ENCODE measurements at places on chromosomes 16 and 17.
A peak's percentile ranks its signal among the peaks of the same experiment; 100 is the strongest.

GRCh38 chr17:59402760-59403159 lies 71.3 kb downstream of the YPEL2 start:
- no peak for DNase-seq

DNA sequence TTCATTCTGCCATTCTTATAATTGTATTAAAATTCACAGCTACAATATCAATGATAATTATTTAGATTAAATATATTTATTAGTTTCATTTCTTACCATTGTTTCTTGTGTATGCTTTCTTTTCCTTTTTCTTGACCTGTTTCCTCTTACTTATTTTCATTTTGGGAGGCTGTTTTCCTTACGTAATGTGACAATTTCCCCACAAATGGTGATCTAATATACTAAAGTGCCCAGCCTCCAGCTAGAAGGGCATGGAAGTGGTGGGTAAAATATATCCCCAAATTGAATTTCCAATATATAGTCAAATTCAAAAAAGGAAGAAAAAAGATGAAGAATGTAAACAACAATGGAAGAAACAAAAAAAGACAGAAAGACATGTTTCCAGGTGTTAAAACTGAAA lies 1.5 kb upstream of the ABCA6 start:
- DNase-seq, result no peak

DNA sequence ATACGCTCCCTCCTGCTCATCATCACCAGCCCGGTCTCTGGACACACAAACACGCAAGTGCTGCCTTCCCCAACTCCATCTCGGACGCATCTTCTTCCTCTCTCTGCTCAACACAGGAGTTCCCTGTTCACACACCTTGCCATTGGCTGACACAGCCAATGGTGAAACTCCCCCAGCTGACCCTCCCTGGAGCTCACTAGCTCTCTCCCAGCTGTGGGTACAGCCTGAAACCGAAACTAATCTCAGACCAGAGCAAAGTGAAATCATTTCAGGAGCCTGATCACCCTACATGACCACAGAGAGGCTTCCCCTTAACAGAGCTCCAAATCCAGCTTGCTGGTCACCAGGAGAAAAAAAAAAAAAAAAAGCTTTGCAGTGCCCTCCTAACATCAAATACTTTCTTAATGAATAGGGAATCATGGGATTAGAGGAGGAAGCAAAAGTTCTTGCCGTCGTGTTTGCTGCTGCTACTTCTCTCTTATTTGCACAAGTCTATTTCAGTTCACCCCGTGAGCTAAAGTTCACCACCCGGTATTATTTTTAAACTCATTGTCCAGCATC lies 8.3 kb downstream of the CUEDC1 start:
- DNase-seq, result peak; percentile 64

- DNase-seq, result no peak
These were observed 15.9 kb downstream of the B9D1 start for GRCh38 chr17:19346351-19347255.

- DNase-seq, result no peak
These were observed 85.3 kb downstream of the RAB11FIP4 start for GRCh38 chr17:31476525-31477416.

DNA sequence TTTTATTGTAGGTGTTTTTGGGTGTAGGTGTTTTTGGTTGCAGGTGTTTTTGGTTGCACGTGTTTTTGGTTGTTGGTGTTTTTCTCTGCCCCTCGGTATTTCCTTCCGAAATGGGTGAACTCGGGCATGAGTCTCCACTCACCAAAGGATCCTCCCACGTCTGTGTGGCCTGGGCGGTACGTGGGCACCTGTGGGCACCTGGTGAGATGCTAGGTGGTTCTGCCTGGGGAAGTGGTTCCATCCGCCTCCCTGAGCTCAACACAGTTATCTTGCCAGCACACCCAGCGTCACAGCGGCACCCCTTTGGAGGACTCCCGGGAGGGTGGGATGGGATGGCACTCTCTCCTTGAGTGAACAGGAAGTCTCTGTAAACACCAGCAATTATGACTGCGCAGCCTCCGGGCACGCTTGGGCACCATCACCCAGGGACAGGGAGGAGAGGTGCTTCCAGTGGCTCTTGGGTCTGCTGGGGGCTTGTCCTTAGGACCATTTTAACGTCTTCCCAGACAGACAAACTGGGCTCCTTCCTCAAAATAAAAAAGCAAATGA lies 29.8 kb downstream of the COX4I1 start:
- DNase-seq, result no peak

DNA sequence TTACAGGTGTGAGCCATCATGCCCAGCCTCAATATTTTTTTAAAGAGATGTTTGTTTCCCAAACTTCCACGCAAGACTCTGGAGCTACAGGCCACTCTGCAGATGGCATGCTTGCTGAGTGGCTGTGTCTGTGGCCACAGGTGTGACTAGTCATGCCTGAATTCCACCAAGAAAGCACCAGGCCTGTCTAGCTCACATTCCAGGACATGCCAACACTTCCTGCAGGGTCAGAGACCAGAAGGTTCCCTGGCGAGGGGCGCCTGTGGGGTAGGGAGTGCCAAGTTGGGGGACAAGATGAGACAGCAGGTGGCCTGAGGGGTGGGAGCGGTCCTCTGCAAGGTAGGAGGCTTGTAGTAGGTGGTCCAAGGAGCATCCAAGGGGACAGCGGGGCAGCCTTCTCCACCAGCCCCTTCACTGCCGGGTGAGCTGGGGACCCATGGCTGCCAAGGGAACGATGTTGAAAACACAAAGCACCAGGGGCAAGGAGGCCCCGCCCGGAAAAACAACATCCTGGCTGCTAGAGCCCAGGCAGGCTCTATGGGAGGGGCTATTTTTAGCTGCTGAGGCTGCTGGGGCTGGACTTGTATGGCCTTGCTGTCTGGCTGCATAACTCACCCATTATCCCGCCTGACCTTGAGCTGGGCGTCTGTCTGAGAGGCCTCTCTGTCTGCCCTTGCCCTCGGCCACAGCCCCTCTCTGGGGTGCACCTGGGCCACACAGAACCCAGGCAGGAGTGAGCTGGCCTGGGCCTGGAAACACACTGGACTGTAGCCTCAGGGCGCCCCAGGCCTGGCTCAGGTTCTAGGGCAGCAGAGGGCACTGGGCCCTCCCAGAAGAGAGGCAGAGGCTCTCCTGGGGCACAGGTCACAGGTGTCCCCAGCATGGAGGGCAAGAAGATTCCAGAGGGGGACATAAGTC lies 5.7 kb downstream of the TRIM47 start:
- peak; percentile 80 for DNase-seq

All from CD4-positive, alpha-beta T cell treated with Interleukin-1 beta for 1 hour (primary cell).